ENCODE measurements at places on chromosomes 2 and 18. TPM values are rescaled to one million over a fixed set of nuclear protein-coding genes. Genes with fewer than 3 reads are reported as not detected.

The RAB6C gene
- total RNA-seq = not detected

The GCKR gene
- not detected for total RNA-seq

The OR6B3 gene
- total RNA-seq = not detected

The ERICH2 gene
- 1.7 TPM for total RNA-seq

The MAP2 gene
- 42.1 TPM for total RNA-seq

The CABLES1 gene
- 1.5 TPM for total RNA-seq

The ACMSD gene
- not detected for total RNA-seq

DNA sequence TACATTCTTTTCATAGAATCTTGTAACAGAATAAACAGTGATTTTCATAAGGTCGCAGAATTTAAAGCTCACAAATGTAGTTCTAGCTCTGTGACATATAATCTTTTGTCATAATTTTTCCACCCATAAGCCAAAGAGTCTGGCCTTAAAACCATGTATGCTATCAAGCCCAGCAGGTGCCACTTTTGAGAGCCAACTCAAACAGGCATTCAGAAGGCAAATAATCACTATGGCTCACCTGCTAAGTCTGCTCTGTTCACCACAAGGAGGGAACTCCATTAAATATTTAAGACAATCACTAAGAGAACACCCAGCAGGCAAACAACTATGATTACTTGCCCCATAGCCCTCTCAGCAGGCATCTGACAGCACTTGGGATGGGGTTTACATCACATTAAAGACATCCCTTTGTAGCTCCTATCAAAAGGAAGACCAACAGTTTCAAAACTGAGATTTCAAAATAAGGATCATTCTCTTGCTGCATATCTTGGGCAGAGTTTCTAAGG is 241.6 kb downstream of the PDE11A start:
- DNase-seq = no peak

GRCh38 chr2:223465793-223466192 is 136.4 kb downstream of the SCG2 start:
- peak; percentile 82 for DNase-seq

DNA sequence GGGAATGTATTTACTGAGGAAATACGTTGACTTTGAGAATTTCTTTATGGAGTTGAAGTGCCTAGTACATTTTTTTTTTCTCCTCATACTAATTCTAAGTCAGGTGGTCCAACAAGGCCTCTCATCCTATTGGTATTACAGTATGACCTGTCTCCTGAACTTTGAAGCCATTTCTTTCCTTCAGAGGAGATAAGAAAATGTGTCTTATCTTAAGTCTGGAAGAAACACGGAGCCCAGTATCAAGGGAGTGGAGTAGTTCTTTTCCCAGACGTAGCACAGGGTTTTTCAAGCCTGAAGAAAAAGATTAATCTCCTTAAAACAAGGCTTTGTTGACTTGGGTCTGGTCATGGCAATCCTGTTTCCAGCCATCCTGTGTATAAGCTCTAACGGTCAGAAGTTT is 11.6 kb upstream of the CPS1 start:
- no peak for DNase-seq

- no peak for DNase-seq
Measured at GRCh38 chr2:29480426-29480825, 365.2 kb downstream of the CLIP4 start.

DNA sequence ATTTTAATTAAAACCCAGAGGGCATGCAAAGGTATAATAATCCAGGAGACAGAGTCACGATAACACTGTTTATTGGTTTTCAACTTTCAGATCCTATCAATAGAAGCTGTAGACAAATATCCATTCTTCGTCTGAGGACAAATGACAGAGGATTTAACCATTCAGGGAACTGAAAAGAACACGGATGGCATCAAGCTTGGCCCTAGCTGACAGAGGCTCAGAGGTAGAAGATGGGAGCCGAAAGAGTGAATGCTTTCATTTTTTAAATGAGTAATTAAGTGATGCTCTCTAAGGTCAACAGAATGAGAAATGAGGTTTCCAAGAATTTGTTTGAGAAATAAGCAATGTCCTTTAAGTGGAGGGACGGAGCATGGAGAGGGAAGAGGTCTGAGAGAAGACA is 62.1 kb downstream of the BCL2 start:
- no peak for DNase-seq

GRCh38 chr2:236078297-236079255 is 89.6 kb downstream of the GBX2 start:
- DNase-seq = no peak

DNA sequence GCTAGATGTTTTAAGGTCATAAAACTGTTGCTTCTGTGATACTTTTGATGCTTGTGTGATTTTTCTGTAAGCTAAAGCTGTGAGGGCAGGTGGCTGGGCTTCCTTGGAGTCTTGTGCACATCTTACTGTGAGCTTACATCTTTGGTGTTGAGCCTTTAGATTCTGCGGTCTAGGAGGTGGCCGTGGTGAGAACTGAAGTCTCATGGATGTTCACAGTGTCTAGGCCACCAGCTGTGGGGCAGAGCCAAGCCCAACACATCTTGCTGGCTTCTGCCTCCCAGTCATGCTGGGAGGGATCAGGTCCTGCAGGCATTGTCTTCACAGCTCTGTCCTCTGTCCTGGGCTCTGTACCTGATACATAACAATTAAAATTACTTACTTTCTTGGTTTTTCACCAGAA is 219.7 kb upstream of the HS6ST1 start:
- no peak for DNase-seq

DNA sequence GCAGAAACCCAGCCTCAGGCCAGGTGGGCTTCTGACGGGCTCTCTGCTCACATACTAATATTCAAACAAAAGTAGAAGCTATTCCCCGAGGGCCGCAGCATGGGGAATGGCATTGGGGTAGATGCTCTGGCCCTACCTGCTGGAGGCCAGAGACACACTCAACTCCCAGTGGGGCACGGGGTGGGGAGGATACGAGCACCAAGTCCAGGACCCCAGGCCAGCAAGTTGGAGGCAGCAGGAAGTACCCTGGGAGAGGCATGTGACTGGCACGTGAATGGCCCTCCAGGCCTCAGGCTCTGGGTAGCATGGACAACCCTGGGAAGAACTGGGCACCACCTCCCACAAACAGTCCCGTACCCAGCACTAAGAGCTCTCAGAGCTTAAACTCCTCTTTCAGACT is 3.8 kb downstream of the DNMT3A start:
- no peak for DNase-seq

- DNase-seq = no peak
Measured at GRCh38 chr2:240642061-240642805, 17.0 kb downstream of the GPR35 start.

DNA sequence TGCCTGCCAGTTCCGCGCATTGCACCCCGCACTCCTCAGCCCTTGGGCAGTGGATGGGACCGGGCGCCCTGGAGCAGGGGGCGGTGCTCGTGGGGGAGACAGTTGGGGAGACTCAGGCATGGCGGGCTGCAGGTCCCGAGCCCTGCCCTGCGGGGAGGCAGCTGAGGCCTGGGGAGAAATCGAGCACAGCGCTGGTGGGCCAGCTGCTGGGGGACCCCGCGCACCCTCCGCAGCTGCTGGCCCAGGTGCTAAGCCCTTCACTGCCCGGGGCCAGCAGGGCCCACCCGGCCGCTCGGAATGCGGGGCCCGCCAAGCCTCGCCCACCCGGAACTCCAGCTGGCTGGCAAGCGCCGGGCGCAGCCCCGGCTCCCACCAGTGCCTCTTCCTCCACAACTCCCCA is 488.8 kb upstream of the CHST9 start:
- DNase-seq = no peak

- no peak for DNase-seq
Measured at GRCh38 chr2:137966043-137966442, 1.8 kb downstream of the HNMT start.

DNA sequence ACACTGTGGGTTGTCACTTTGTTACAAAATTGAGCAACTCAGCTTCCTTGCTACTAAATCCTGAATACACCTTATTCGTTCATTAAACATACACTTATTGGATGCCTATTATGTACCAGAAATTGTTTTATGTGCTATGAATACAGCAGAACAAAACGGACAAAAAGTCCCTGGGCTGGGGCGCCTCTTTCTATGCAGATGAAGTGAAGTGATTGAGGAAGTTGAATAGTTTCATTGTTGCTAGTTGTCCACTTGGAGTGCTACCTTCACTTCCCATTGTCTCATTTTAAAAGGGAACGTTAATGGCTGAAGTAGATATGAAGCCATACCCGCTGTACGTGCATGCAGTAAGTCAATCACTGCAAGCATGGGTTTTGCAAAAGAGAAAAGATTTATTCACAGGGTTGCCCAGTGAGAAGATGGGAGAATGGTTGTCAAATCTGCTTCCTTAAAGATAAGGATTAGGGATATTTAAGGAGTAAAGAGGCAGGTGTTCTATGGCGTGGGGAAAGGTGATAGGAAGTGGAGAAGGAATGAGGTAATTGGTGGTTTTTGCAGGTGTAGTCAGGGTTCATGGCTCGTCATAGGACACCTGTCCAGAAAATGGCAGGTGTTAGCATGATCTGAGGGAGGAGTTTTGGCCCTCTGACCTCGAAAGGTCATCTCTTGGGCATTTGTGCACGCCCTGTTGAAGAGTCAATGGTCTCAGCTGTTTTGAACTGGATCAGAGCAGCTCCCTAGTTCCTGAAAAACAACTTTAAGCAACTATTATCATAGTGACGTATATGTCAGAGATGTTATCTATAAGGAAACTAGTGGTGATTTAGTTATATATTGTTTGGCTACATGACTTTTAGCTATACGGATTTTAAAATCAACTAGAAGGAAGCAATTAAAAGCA is 23.5 kb downstream of the TRPM8 start:
- no peak for DNase-seq

Measured in cardiac septum (tissue), 1 donor.